ENCODE measurements at places on chromosomes 6 and 20.

DNA sequence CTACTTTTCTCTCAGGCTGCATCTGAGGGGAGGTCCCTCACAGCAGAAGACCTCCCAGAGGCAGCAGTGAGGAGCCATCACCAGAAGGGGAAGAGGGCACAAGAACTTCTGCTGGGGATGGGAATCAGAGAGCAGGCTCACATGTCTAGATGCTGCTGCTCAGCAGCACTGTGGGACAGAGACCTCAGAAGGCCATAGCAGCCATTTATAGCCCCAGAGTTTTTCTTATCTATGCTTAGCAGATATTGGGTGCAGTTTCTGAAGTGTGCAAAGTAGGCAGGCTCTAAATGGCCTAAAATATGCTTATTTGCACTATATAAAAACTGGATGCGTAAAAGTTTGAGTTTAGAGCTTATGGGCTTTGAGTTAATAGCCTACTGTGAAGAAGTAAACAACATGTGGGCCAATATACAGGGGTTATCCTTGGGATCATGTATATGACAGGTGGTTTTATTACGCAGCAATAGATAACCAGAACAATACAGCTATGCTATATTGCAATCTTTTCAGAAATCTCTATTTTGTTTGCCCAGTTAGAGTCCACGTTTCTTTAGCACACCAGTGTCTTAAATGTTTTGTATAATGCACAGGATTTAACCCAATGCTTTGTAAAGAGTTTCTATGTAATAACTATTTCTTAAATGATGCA is 60.2 kb upstream of the TMEM244 start:
- no peak for DNase-seq

DNA sequence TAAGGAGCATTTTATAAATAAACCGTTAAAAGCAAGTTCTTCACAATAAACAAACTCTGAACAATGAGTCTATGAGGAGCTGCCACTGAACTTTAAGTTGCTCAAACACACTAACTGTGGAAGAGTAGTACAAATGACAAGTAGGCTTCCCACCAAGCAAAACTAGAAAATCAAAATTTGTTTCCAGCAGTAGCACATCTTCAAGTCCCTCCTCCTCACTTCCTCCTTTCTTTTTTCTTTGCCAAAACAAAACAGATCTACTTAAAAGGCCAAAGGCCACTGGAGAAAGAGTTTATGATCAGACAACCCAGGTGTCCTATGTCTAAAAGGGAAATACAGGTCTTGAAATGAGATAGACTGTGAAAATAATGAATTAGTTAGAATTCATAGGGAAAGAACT is 17.1 kb upstream of the FAM135A start:
- DNase-seq = no peak

- DNase-seq = no peak
These were observed 11.4 kb downstream of the SLC35F1 start for GRCh38 chr6:117918454-117918853.

DNA sequence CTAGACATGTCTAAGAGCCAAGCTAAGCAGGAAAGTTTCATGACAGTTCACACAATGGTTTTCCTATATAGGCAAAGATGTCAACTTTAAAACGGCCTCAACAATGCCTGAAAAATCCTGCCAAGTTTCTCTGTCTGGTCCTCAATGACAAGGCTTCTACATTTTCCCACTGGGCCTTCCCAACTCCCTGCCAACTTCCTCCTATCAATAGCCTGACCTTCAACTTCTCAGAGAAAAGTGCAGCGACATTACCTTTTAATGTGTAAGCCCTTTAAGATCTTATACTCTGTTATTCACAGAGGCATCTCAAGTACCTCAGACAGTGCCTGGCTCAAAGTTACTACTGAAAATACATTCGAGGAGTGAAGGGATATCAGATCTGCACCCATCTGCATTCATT is 56.2 kb upstream of the BTBD3 start:
- DNase-seq = no peak

DNA sequence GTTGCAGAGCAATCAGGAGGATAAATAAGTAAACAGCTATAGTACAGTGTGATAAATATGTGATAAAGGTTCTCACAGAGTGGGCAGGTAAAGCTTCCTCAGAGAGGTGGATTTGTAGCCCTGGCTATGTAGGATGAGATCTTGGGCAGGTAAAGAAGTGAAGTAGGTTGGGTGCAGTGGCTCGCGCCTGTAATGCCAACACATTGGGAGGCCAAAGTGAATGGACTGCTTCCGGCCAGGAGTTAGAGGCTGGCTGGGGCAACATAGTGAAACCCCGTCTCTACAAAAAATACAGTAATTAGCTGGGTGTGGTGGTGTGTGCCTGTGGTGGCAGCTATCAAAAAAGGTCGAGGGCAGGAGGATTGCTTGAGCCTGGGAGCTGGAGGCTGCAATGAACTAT is 72.9 kb downstream of the ZFP64 start:
- no peak for DNase-seq

- no peak for DNase-seq
These were observed 117.7 kb upstream of the CCDC28A start for GRCh38 chr6:138655828-138656227.

- DNase-seq = no peak
These were observed 74.7 kb downstream of the MRPL14 start for GRCh38 chr6:44052419-44053023.

DNA sequence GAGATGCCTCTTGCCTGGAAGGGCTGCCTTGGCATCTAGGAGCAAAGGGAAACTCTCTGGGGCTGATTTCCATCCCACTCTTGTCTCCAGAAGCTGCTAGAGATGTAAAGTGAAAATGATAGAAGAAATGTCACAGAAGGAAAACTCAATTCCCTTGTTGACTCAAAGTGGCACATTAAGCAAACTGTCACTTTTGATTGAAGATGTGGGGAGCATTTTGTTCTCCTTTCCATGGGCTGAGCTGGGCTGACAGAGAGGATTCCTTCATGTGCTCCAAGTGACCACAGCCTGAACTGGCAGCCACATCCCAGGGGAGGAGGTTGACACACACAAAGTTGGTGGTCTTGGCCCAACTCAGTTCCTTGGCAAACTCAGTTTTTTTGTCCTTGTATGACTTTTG is 9.8 kb downstream of the GPR31 start:
- no peak for DNase-seq

GRCh38 chr6:1363298-1363697 is 26.1 kb upstream of the FOXF2 start:
- no peak for DNase-seq

GRCh38 chr6:41200296-41200900 is 551 bp downstream of the TREML2 start:
- DNase-seq = no peak

DNA sequence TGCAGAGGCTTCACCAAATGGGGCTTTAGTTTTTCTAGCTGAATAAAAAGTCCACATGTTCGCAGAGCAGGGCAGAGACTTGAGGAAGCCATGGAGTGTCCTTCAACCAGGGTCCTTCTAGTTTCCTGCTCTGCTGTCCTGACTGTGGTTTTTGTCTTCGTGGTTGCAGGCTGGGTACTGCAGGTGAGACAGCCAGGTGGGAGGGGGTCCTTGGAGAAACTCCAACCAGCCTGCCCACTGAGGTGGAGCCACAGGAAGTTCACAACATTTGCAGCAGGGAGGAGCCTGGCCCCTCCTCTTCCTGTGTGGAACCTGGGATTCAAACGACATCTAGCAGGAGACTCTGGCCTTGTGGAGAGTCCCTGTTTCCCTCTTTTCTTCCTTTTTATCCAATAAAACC is 68.8 kb upstream of the MYLIP start:
- DNase-seq = no peak

- DNase-seq = no peak
These were observed 118.6 kb downstream of the LY86 start for GRCh38 chr6:6707143-6707542.

DNA sequence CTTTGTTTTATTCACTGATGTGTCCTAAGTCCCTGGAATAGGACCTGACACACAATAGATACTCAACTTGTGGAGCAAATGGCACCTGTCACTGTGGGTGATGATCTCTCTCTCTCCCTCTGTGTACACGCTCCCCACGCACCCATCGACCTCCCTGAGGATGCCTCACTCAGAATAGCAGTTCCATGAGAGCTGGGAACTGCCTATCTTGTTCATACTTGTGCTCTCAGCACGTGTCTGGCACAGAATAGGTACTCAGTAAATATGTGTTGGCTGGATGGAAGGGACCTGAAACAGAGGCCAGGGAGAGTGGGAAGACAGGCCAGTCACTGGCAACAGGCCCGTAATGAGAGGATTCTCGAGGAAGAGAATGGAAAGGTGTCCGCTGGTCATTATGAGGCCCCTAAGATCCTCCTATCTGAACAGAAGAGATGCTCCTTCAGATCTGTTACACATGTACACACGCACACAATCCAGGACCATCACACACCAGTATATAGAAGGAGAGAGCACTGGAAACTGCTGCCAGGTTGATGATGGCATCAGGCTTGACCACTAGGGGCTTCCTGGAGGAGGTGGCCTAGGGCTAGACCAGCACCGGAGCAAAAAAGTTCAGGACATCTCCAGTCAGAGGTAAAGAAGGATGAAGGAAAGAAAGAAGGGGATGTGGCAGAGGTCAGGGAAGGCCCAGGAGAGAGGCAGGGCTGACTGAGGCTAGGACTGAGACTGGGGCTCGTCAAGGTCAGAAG is 30.9 kb downstream of the VEGFA start:
- DNase-seq = no peak

GRCh38 chr6:32983964-32984621 is 15.7 kb downstream of the BRD2 start:
- no peak for DNase-seq

- no peak for DNase-seq
These were observed 12.7 kb upstream of the ARFGEF2 start for GRCh38 chr20:48908656-48909319.

DNA sequence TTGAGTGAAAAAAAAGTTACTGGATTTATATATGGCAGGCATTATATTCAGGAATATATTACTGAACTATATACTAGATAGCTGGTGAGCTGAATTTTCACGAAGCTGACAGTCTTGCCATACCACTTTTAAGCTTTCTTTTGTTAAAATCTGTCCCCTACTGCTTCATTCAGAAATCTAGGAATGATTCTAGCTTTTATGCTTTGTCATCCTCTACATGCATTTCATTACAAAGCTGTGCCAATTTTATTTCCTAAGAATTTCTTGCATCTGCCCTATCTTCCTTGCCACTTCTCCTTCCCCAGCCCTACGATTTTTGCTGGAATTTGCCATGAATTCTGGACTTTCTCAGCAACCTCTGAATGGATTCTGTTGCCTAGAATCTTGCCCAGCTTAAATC is 158.5 kb upstream of the ADGRB3 start:
- DNase-seq = no peak

DNA sequence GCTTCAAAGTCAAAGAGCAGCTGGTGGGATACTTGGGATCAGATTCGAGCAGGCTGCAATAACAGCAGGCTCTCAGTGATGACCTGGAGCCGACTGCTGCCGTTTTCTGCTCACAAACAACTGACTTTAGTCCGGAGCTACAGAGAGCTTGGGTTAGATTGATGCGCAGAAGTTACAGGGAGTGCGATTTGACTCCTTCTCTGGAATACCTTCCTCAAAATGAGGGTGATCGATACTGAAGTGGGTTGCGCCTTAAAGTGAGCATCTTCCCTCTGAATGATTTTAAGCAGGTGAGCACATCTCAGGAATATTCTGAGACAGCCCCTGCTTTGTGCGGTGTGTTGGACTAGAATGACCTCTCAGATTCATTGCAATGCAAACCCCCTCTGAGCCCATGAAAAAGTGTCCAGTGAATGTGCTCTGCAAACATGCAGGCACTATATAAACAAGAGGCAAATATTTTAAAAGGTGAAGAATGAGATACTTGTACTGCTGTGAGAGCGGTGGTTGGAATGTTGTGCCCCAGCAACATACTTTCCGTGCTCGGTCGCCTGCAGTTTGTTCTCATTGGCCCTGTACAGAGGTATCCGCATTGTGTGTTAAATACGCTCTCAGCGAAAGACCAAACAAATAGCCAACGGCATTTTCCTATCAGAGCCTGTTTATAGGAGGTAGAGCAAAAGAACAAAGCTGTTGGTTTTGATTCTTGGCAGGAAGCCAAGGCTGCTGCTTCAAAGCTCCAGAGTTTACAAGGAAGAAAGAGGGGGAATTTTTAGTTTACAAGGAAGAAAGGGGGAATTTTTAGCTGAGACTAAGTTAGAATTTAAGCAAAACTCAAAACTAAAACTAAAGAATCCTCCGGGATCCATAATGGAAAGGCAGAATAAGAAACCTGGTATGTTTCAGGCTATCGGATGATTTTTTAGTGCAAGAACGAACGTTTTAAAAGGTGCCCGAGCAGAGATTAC is 67.7 kb downstream of the PHACTR2 start:
- DNase-seq = peak; percentile 14

DNA sequence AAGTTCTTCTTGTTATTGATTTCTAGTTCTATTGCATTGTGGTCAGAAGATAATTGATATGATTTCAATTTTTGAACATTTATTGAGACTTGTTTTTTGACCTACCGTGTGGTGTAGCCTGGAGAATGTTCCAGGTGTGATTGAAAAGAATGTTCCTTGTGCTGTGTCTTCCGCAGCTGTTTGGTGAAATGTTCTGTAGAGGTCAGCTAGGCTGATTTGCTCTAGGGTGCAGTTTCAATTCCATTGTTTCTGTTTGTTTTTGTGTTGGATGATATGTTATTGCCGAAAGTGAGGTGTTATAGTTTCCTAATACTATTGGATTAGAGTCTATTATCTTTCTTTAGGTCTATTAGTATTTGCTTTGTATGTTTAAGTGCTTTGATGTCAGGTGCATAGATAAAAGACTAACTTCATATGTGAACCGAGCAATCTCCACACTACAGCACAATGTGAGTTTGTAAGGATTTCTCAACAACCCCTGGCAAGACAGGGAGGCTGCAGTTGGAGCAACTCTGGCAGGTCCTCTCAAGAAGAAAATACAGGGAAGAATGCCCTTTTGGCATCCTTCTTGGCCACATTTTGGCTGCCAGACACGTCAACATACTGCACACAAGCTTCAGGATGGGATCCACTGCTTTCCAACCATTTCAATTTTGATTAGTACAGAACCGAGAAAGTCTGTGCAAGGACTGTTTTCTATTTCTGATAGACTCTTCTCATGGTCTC is 320.7 kb downstream of the RNF144B start:
- no peak for DNase-seq

DNA sequence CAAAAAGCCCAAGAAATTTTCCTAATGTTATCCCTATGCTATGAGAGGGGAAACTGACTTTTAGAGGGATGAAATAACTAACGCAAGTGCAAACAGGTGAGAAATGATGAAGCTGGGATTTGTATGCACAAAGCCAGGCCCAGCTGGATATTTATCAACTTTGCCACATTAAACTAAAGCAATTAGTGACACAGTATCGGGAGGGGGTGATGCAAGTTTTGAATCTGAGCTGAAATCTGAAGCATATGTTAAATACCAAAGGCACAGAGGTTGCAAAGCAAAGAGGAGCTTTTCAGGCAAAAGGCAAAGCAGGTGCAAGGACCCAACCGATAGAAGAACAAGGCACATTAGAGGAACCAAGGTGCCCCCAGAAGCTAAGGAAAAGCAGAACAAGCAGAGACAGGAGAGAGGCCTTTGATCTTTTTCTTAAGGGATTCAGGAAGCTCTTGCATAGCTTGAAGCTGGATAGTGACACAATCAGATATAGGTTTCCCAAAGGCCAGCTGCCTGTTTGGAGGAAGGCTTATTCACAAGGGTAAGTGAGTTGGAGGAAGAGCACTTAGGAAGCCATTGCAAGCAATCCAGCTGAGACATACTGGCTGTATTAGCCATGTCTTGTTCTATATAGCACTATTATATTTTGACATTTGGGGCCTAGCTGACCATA is 207.5 kb downstream of the HIVEP2 start:
- DNase-seq = no peak

- no peak for DNase-seq
These were observed 749.7 kb upstream of the ADGRB3 start for GRCh38 chr6:67885081-67886033.

- no peak for DNase-seq
These were observed 10.6 kb downstream of the MYB start for GRCh38 chr6:135191508-135192255.

GRCh38 chr20:32980990-32981389 is 23.2 kb downstream of the SUN5 start:
- DNase-seq = no peak

Measured in GM04503 (cell line).